ENCODE measurements at places on chromosomes 4 and X.
A peak's percentile ranks its signal among the peaks of the same experiment; 100 is the strongest.

GRCh38 chr4:30269850-30270249 lies 450.3 kb upstream of the PCDH7 start:
- no peak for DNase-seq

DNA sequence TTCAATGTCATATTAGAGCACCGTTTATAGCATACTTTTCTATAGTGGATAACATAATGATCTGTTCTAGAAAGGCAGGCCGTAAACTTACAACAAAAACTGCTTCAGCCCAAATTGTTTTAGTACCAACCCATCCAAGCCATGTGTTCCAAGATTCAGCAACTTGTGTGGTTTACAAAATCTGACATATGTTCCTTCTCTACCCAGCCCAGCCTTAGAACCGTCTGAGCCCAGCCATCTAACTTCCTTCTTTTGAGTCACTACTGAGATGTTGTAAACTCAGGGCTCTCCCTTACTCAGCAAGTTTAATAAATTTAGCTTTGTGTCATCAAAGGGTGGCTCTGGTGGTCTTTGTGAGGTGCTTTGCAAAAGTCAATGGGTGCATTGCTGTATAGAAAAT lies 32.4 kb upstream of the REPS2 start:
- no peak for DNase-seq

GRCh38 chr4:92843784-92844183 lies 540.0 kb downstream of the GRID2 start:
- DNase-seq, result no peak

- DNase-seq, result no peak
These were observed 685 bp downstream of the COMMD8 start for GRCh38 chr4:47462799-47463234.

DNA sequence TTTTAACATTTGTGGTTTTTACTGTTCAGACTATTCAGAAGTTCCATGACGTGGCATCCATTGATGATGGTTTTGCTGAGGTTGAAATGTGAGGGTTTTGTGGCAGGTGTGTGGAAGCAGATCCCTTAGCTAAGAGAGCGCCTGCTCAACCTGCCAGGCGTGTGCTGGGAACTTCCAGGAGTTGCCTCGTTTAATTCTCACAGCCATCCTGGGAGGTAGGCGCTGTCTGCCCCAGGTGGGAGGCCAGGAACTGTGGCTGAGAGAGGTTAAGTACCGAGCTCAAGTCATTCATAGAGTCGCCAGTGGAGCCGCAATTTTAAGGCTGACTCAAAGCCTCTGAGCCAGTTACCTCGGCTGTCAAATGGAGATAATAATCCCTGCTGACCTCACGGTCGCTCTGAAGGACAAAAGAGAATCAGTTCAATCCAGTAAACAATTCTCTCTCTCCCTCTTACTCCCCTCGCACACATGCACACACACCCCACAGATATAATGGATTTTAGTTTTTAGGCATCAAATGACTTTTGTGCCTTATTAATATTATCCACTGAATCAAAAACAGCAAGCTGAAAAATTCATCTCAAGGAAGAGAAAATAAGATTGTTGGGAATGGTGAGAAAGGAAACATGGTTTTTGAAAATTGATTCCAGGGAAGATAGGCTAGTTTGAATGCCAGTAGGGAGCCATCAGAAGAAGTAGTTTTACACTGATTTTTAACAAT lies 171.3 kb downstream of the PTTG2 start:
- DNase-seq, result no peak

DNA sequence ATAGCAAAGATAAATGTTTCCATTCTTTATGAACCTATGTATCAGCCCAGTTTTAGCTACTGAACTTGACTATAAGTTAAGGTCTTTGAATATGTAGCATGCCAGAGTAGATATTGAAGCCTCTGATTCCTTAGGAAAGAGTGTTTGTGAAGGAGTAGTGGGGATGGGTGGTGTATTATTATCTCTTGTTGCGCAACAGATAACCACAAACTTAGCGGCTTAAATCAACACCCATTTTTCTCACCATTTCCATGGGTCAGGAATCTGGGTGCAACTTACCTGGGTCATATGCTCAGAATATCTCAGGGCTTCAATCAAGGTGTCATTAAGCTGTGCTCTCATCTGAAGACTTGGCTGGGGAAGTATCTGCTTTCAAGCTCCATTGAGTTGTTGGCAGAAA lies 251.4 kb upstream of the PUDP start:
- no peak for DNase-seq

DNA sequence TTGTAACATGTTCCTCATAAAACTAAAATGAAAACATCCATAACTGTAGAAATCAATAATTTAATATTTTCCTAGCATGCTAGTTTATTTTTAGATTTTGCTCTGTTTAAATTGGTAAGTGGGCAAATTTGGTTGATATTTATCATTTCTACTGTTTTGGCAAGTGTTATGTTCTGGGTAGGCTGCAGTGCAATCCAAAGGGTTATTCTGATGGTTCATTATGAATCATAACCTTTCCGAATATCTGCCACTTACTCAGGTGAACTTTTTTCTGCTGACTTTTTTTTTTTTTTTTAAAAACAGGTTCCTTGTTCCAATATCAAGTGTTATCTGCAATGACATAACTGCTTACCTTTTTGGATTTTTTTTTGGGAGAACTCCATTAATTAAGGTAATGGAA lies 52.0 kb downstream of the CDS1 start:
- no peak for DNase-seq

DNA sequence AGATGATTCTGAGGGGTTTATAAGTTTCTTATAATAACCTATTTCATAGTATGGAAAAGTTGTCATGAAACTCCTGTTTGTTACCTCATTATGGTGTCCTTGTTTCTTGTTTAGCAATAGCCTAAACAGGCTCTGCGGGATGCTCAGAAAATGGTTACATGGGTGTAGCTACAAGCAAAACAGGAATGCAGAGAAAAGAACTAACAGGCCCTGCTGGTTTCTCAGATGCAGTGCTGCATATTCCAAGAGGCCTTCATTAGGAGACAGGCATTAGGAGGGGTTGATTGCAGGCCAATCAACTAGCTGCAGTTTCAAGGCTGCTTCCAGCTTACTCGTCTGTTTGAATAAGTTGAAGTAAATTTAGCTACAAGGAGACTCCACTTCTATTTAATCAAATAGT lies 37.6 kb upstream of the HPGD start:
- DNase-seq, result no peak

GRCh38 chr4:56657128-56657527 lies 24.0 kb downstream of the HOPX start:
- DNase-seq, result no peak

- DNase-seq, result no peak
These were observed 59.7 kb downstream of the RAPGEF2 start for GRCh38 chr4:159162576-159162975.

GRCh38 chrX:68942104-68942503 lies 113.3 kb downstream of the EFNB1 start:
- DNase-seq, result no peak

DNA sequence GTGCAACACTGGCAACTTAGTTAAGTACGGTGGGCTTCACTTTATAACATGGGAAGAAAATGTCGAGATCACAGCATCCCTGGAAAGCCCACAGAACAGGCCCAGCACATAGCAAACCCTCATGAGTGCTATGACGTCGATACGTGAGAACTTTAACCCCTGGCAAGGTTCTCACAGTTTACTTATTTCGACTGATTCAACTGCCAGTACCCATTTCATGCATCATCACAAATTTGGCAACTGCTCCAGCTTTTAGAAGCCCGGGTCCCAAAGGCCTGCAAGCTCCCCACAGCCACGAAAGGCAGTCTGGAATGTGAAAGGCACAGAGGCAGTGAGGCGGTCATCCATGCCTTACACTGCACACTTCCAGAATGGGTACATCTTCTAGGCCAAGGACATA lies 41.2 kb downstream of the RELL1 start:
- no peak for DNase-seq

- DNase-seq, result no peak
These were observed 325.9 kb downstream of the NR3C2 start for GRCh38 chr4:148116264-148116663.

DNA sequence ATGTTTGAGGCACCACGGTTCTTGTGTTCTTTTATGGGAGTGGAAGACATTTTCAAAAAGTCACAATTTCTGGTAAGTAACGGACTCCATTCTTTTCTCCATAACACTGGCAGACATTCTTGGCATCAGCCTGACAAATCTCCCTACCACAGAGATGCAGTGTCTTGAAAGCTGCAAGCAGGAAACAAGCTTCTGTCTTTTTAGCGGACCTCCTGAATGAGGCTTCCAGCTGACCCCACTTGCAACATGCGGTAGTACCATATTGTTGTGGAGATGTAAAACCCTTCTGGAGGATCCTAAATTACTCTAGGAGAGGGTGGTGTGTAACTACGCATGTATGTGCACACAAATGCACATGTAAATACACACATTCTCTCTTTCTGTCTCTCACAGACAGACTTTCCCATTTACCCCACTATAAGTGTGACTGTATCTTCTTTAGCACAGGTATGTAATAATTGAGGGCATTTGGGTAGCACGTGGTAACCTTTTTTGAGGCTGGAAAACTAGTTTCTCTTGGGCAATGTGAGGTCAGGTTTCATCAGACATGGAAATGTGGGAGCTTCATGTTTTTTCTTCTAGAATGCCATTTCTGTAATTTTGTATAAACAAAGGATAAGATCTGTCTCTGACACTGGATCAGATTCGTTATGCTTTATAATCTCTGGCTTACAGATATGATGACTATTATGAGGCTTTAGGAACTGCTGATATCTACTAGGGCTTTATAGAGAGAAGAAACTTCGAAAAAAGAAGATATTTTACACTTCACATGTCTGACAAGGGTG lies 130.1 kb downstream of the MGST2 start:
- no peak for DNase-seq

GRCh38 chr4:44422912-44423311 lies 25.7 kb downstream of the KCTD8 start:
- no peak for DNase-seq

- DNase-seq, result no peak
These were observed 23.2 kb upstream of the ZCCHC13 start for GRCh38 chrX:74280759-74281158.

- DNase-seq, result no peak
These were observed 1.2 kb upstream of the XK start for GRCh38 chrX:37684426-37684825.

- no peak for DNase-seq
These were observed 121.6 kb upstream of the DCLK2 start for GRCh38 chr4:149956678-149957077.

- DNase-seq, result no peak
These were observed 37.1 kb downstream of the AREG start for GRCh38 chr4:74481891-74482609.

- DNase-seq, result no peak
These were observed 1746.4 kb upstream of the PCDH7 start for GRCh38 chr4:28973587-28974350.

DNA sequence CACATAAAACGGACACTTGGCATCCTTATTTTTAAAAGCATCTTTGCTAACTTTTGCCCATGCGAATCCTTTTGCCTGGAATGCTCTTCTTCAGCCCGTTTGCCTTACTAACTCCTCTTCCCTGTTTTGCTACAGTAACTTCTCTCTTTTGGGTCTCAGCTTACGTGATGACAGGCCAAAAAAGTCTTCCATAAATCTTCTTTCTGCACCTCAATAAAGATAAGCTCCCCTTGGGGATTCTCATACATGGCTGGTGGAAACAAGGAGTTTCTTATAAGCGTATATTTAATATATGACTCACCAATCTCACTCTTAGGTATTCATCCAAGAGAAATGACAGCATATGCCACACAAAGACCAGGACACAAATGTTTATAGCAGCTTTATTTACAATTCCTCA lies 192.7 kb downstream of the RCHY1 start:
- no peak for DNase-seq

- DNase-seq, result no peak
These were observed 2702.5 kb downstream of the PCDH7 start for GRCh38 chr4:33422656-33423055.

DNA sequence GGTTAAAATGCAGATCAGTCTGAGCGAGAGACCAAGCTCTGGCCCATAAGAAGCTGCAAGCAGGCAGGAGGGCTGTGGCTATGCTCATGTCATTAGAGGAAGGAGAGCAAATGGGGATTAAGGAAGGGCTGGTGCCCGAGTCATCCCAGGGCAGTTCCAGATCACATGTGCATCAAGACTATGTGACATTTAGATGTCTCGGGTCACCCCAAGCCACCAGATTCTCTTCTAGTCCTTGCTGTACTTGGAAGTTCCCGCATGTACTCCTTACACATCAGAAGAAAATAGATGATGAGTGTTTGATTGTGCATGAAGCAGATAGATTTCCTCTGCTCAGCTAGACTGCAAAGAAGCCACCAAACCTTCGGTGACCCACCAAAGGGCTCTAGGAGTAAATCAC lies 42.1 kb upstream of the KLHL34 start:
- no peak for DNase-seq

DNA sequence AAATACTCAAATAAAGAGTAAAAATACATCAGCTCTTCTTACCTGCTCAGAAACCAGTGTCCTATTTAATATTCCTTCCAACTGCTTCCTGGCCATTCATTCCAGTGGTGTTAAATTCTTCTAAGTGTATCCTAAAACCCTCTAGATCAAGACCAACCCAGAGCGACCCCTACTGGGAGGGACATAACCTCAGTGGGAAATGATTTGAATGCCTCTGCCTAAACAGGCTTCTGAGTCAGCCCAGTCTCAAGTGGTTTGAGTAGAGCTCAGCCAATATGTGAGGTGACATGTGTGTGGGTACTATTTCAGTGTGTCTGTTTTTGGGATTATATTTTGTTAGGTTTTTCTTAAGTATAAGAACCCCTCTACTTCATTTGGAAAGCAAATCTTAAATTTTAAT lies 133.6 kb upstream of the ARHGEF9 start:
- peak; percentile 3 for DNase-seq

- no peak for DNase-seq
These were observed 6.2 kb upstream of the NOX1 start for GRCh38 chrX:100880368-100880767.

DNA sequence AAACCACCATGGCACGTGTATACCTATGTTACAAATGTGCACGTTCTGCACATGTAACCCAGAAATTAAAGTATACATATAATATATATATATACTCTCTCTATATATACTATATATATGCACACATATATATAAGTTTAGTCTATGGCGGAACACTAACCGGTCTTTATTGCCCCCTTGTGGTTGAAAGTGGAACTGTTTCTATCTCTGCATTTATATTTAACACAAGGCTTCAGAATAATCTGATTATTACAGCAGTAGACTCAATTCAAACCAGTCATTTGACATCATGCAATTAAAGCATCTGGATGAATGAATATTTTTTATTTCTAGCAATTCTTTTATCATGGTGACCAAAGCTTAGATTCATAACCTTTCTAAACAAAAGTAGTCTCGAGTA lies 14.6 kb downstream of the RAB9B start:
- no peak for DNase-seq

DNA sequence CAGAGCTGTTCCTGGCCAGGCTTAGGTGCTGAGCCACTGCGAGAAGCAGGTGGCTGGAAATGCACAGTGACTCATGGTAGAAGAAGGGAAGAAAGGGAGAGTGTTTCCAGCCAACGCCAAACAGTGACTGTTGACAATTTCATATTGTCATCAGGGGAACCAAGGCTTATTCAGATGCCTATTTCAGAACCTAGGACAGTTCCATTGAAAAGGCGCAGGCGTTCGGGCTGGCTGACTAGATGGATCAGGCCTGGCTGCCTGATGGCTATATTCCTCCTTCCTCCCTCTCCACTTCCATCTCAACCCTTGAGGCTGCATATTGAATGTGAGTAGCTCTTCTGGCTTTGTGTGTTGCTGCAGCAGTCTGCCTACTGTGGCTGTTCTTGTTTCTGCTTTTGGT lies 73.0 kb upstream of the FRMPD4 start:
- DNase-seq, result no peak

Data from SW 1271 (cell line).